CD8-positive, alpha-beta T cell (primary cell): ENCODE measurements at places on chromosomes 16 and 17.

DNA sequence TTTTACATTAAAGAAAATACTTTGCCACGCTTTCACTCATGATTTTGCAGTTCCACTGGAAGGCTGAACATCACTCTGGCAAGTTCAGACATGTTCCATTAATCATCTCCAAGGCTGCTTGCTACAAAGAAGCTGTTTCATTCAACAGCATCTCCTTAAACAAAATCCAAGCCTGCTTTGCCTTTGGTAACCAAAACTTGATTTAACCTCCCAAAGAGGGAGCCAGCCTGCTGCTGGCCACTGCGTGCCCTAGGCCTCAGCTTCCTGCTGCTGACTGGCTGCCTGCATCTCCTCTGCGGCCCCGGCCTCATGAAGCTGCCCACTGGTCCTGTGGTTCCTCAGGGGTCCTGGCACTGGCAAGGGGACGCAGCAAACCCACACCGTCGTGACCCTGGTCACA lies 31.8 kb downstream of the ANKRD11 start:
- DNase-seq: no peak

DNA sequence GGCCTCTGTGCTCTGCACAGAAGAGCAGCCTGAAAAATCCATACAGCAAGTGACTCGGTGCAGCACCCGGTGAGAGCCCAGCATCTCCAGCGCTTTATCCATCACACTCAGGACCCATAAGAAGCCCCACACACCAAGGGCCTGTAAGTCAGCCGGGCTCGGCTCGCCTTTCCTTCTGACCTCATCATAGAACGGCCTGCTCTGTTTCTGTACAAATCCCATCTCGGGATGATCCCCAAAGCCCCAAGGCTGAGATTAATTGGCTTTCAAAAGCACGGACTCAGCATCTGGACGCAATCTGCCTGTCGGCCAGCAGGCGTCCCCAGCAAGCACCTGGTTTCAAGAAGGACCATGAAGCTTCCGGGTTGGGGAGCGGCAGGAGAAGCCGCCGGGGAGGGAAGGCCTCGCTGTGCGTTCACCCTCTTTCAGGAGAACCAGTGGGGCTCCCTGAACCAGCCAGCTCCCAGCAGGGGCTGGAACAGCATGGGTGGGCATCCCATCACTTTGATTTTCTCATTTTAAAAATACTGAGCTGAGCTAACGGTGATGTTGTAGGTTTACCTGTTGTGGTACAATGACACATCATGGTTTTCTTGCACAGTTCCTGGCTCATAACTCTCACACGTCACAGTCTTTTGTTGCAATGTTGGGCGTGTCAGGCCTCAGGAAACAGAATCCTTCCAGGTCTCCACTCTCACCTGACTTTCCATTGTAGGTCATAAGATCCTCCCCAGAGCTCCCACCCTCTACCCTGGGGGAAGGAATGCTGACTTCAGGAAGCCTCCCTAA lies 6.7 kb downstream of the CCDC57 start:
- DNase-seq: peak; percentile 87

GRCh38 chr17:17548044-17548443 lies 43.5 kb downstream of the PEMT start:
- DNase-seq: no peak

- DNase-seq: no peak
These were observed 16.9 kb upstream of the TNFRSF13B start for GRCh38 chr17:16988749-16989229.

DNA sequence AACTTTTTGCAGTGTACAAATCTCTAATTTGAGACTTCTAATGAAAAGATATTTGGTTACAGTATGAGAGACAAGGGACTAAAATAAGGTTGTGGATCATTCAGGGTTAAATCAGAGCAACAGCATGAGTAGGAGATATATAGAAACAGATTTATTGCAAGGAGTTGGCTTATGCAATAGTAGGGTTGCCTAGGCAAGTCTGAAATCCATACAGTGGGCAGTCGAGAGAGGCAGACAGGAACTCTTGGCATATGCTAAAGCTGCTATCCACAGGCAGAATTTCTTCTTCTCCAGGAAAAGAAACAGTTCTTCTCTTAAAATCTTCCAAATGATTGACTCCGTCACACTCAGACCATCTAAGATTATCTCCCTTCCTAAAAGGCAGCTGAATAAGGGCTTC lies 500.8 kb downstream of the MAF start:
- DNase-seq: no peak

- no peak for DNase-seq
These were observed 30.8 kb upstream of the CALB2 start for GRCh38 chr16:71327720-71328119.

- no peak for DNase-seq
These were observed 455.6 kb downstream of the HS3ST3B1 start for GRCh38 chr17:14756479-14756878.

GRCh38 chr16:89138513-89138795 lies 33.1 kb upstream of the CDH15 start:
- no peak for DNase-seq

DNA sequence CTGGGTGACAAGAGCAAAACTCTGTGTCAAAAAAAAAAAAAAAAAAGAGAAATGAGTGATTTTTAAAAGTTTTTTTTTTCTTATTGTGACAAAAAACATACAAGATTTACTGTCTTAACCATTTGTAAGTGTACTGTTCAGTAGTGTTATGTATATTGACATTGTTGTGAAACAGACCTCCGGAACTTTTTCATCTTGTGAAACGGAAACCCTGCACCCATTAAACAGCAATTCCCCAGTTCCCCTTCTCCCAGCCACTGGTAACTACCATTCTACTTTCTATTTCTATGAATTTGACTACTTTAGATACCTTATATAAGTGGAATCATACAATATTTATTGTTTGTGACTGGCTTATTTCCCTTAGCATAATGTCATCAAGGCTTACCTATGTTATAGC lies 18.7 kb downstream of the DUS2 start:
- no peak for DNase-seq

GRCh38 chr17:75878174-75878998 lies at the start of gene TRIM47:
Gene TRIM47, minus strand, starts transcription at chr17:75878581. Its CDS starts 33 bp downstream, at chr17:75878548.
- no peak for DNase-seq

DNA sequence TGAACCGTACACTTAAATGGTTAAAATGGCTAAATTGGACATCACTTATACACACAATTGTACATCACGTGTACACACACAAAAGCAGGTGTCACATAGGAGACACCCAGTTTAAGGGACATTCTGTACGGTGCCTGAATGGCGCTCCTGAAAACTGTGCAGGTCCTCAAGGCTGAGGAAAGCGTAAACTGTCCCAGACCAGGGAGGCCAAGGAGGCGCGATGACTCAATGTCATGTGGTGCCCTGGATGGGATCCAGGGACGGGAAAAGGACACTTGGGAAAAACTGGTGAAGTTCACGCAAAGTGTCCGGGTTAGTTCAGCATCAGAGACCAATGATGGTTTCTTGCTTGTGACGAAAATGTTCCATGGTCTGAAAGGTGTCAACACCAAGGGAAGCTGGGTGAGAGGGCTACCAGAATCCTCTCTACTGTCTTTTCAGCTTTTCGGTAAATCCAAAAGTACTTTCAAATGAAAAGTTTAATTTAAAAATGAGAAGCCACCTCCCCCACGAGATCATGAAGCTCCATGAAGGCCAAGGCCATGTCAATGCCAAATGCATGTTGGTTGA lies 112.2 kb downstream of the CMIP start:
- peak; percentile 5 for DNase-seq

GRCh38 chr16:6047325-6047724 lies 949.7 kb upstream of the EEF2KMT start:
- no peak for DNase-seq

DNA sequence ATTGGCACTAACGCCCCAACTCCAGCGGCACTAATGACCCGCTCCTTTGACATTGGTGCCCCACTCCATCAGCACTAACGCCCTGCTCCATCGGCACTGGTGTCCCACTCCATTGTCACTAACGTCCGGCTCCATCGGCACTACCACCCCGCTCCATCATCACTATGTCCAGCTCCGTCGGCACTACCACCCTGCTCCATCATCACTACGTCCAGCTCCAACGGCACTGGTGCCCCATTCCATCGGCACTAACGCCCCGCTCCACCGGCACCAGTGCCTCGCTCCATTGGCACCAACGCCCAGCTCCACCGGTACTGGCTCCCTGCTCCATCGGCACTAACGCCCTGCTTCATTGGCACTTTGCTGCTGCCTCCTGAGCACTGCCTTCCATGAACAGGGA lies 7.5 kb downstream of the ZNF213 start:
- DNase-seq: no peak

DNA sequence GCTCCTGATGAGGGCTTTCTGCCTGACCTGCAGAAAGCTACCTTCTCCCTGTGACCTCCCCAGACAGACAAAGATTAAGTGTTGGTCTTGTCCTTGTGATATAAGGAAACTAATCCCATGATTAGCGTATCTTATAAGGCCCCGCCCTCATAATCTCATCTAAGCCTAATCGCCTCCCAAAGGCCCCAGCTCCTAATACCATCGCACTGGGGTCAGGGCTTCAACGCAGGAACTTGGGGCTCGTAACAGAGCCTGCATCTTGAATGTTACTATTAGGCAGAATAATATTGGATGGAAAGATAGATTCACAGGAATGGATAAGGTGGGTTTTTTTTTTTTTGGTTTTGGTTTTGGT lies 78.9 kb downstream of the C16orf95 start:
- no peak for DNase-seq

DNA sequence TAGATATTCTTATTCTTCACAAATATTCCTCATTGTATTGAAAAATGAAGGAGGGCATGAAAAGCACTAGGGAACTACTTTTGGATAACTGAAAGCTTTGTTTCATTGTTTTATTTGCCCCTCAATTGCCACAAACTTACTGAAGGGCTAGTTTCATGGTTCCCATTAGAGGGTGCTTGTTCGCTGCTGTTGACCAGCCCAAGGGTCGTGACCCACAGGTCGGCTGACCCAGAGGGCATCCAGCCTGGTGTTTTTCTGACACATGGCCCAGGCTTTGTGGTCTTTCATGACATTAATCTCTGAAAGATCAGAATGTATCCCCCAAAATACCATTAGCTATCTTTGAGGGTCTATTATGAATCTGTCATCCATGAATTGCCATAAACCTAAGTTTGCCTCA lies 30.0 kb downstream of the DGKE start:
- no peak for DNase-seq

DNA sequence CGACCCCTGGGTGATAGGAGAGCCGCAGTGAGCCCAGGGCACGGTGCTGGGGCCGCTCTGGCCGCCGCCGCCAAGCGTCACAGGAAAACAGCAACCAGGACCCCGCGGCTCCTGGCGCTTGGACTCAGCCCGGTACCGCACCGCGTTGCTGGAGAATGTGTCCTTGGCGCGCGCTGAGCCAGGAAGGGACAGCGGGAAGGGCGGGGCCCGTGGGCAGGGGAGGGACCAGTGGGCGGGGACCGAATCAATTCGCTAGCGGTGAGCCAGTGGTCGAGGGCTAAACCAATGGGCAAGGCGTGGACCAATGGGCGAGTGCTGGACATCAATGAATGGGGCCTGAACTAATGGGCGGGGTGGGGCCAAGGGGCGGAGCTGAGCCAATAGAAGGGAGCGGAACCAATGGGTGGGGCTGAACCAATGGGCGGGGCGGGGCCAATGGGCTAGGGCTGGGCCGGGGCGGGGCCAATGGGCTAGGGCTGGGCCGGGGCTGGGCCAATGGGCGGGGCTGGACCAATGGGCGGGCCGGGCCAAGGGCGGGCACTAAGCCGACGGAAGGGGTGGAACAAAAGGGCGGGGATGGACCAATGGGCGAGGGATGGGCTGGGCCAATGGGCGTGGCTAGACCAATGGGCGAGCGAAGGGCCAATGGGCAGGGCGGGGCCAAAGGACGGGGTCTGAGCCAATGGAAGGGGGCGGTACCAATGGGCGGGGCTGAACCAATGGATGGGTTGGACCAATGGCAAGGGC lies 6.3 kb upstream of the FLYWCH1 start:
- DNase-seq: peak; percentile 92

DNA sequence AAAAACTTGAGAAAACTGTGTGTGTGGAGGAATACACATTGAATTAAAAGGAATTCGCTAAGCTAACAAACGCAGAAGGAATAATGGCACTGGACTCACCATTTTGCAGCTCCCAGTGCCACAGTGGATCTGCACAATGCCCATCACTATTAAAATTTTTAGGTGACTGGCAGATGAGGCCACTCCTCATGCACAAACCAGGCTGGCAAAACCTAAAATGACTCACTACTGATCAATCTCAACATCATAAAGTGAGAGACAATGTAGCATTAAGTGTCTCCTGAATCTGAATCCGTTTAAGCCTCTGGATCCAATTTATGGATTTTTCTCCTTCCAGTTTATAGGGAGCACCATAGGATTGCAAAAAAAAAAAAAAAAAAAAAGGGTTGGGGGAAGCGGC lies 20.6 kb downstream of the MYH10 start:
- DNase-seq: no peak

DNA sequence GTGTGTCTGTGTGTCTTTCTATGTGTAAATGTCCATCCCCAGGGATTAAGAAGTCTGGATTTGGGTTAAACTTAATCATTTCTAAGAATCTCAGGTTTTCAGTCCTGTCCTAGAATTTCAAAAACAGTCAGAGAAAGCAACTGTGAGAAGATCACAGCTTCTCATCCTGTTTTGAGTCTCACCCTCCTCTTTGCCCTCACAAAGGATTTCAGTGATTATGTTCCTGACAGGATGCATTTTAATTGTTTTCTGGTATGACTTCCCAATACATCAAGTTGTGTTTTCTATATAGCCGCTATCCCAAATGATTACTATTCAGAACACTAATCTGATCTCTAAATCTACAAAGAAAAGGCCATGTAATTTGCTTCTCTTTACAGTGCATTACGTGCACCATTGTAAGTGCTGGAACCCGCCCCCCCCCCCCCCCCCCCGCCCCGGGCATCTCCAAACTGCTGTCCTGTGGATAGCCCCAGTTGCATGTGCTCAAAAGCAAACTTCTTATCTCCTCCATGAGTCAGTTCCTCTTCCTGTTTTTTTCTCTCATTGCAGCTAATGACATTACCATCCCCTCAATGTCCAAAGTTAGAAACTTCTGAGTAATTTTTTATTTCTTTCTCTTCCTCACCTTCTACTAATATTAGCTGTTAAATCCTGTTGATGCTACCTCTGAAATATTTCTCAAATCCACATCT lies 73.9 kb downstream of the CDH13 start:
- DNase-seq: no peak

DNA sequence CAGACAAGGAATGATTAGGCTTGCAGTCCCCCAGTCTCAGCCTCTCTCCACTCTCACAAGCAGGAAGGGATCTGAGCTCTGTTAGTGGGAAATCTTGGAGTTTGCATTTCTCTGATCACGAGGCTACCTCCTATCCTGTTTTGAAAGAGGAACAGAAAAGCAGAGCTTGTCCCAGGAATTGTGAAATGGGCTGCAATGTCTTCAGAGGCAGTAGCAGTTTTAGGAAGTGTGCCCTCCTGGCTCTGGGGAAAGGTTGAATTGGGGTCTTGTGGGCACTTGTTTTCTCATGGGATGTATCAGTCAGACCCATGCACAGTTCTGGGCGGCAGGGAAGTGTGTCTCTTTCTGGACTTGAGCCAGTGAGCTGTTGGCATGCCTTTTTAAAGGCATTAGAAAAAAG lies 22.8 kb downstream of the NUP85 start:
- no peak for DNase-seq

GRCh38 chr17:68509141-68510057 lies 2.8 kb upstream of the PRKAR1A start:
- DNase-seq: no peak
